ENCODE measurements at places on chromosomes 1 and 21.

DNA sequence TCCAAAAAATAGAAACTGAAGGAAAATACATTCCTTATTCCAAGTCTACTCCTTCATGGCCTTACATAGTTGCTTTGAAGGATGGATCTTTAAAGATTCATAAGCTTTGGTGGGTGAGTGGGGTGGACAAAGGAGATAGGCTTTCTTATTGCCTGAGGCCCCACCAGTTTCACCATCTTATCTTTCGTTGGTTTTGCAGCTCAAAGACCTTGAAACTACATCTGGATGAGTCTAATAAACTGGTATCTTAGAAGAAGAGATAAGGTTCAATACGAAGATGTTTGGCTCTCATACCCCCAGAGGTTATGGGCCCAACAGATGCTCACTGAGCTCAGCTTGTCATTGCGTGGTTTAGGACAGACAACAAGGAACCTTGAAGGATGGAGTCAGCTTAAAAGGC lies 201.5 kb downstream of the HS2ST1 start:
- no peak for DNase-seq

DNA sequence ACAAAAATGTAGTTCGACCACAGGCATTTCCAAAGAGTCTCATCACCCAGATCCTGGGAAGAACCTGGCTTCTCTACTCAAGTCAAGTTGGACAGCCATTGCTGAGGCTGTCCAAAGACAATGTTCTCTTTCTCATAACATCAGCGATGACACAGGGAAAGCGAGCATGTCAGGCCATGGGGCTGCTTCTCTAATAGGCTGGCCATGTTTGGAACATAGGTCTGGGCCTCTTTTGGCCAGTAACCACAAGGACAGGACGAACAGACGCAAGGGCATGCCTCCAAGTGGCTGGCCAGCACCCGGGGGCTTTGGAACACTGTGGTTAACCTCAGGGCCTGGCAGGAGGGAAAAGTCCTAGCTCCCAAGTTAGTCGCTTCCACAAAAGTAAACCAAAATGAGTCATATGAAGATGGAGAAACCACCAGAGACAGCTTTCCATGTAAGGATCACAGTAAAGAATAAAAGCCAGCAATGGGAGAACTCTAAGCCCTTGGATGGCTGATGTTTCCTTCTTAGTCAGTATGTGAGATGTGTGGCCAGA lies 80.6 kb upstream of the SLC44A3 start:
- DNase-seq, result no peak

DNA sequence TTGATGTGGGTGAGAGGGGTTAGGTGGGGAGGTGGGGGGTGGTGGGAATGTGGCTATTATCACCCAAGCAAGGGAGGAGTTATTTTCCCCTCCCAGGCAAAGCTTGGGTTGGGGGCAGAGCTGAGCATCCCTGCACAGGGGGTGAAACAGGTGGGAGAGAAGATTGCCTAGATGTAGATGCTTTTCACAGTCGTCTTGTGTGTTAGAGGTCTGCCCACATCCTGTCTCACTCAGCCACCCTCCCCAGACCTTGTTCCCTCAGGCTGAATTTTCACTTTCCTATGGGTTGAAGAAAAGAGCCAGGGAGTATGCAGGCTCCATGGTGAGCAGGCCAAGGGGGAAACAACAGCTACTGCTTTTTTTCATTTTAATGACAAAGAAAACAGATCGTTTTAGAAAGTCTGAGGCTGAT lies 223.5 kb downstream of the KIF26B start:
- DNase-seq, result no peak

DNA sequence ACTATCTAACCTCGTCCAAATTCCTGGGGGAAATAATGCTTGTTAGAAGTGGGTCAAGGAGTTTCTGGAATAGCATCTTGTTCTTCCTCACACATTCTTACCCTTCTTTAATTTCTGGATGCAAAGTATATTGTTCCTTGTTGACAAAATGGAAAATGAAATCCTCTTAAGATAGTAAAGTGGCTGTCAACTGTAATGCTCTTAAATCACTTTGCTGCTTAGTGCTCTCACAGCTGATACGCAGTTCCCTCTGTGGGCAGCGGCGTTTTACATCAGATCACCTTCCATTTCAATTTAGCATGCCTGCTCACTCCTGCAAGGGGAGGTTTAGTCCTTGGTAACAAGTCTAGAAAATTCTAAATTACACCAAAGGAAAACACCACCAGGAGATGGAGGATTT lies 113.1 kb downstream of the DNM3 start:
- no peak for DNase-seq

DNA sequence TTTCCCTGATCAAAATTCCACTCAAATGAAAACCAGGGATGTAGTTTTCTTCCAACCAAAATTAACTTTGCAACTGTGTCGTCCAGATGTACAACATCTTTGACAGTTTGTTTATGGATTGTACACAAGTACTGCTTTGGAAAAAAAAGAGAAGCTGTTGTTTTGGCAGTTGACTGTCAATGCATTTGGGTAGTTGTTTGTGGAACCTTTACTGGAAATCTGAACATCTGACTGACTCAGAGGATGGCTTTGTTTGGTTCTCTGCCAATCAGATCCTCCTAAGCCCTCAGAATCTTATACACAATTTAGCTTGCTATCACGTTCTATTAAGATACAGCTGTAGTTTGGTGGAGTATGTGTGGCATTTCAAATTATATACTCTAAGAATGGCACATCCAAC lies 195.0 kb downstream of the KCNK2 start:
- DNase-seq, result no peak

GRCh38 chr1:53931523-53931922 lies 14.0 kb downstream of the IFT25 start:
- no peak for DNase-seq
